Ascending aorta (tissue), 2 donors: ENCODE measurements at places on chromosomes 6 and 20.

DNA sequence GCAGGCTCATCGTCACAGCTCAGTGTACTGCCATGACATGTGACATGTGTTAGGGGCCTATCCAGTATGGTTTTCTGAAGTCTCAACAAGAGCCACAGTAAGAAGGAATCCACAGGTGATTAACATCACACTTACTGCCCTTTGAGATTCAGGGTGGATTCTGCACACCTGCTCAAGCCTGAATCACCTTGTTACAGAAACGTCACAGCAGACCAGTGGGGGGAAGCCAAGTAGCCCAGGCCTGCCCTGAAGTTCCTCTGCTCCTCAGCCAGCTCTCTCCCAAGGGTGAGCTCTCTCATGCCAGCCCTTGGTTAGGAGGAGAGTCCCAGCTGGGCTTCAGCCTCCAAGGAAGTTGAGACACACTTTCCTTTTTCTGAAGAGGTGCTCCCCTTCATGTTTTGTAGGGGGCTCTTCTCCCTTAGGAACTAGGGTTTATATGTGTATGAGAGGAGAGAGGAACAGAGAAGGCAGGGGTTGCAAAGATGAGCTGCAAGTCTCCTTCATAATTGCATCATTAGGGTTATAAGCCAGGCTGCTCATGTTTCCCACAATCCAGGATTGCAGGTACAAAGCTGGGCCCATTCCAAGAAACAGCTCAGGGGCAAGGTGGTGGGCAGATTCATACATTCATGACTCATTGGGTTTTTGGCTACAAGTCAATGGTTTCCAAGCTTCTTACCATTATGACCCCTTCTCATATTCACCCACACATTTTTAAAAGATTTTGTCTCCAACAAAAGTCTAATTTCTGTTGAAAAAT, 11.6 kb downstream of the GSS start:
- DNase-seq = no peak

DNA sequence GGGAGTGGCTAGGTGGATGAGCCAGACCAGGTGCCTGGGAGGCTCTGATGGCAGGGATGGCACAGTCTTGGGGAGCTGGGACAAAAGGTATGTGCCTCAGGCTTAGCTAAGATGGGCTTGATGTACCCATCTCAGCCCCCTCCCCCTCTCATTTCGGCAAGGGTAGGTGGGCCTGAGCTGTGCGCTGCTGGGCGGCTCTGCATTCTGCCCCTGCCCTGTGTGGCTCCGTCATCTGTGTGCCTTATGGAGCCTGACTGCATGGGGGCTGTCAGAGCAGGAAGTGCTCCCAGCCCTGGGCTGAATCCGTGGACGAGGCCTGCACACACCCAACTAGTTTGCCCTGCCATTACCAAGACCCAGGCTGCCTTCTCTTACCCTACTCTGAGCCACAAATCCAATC, 54.7 kb downstream of the PYGB start:
- DNase-seq = no peak

GRCh38 chr6:23414051-23414445, 712.0 kb upstream of the NRSN1 start:
- no peak for DNase-seq

- DNase-seq = no peak
These were observed 10.2 kb downstream of the FAM135A start for GRCh38 chr6:70423189-70424134.

DNA sequence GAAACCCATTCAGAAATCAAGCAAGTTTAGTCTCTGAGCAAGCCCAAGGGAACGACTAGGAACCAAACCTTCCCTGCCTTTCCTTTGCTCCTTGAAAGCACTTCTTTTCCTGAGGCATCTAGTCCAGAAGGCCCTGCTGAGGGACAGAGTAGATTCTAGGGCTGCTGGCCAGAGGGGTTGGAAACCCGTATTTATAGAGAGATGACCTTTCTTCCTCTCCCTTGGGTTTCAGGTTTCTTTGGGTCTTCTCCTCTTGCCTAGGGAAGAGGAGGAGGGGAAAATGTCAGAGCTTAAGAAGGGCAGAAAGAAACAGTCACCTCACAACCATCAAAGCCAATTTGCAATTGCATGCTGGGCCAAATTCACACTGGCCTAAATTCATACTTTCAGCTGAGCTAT, 5.8 kb downstream of the APOBEC2 start:
- DNase-seq = no peak

GRCh38 chr20:51399006-51399890, 143.3 kb downstream of the NFATC2 start:
- no peak for DNase-seq

GRCh38 chr20:51570739-51571459, 28.4 kb upstream of the NFATC2 start:
- no peak for DNase-seq

- no peak for DNase-seq
These were observed 107.0 kb downstream of the VEGFA start for GRCh38 chr6:43877036-43877435.

DNA sequence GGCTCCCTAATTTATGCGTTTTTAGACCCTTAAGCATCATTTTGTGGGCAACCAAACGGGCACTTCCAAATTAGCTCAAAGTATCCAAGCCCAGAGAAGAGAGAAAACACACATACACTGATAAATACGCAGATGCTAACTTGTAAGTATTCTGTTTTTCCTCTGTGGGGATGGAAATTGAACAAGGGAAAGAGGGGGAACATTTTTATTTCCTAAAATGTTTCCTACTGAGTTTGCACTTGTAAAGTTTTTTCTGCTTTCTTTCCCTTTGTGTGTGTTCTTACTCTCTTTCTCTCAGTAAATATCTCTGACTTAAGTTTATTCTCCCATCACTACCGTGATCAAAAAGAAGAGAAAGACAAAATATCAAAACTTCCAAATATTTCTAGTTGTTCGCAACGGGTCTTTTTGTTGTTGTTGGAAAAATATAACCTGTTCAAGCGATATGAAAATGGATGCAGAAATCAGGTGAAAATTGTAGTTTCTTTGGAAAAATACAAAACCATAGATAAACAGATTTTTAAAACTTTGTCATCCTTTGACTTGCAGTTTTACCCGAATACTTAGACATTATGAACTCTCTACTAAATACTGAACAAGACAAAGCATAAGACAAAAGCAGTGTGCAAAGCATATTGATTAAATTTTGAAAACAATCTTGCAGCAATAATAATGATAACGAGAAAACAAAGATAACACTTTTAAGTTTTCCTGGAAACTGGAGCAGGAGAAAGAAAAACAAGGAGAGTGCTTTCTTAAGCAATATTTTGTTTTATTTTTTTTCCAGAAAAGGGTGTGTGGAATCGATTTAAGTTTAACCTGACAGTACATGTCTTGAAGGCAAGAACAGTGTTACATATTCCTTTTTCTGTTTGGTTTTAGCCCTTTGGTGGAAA, 1.0 kb upstream of the NKX2-4 start:
- no peak for DNase-seq
